Esophagus squamous epithelium (tissue), 5 donors: ENCODE measurements at places on chromosomes 5 and 9.

GRCh38 chr9:33225319-33226147, 14.4 kb upstream of the SPINK4 start:
- DNase-seq: no peak

- DNase-seq: no peak
These were observed 94.9 kb downstream of the SREK1 start for GRCh38 chr5:66239034-66239433.

DNA sequence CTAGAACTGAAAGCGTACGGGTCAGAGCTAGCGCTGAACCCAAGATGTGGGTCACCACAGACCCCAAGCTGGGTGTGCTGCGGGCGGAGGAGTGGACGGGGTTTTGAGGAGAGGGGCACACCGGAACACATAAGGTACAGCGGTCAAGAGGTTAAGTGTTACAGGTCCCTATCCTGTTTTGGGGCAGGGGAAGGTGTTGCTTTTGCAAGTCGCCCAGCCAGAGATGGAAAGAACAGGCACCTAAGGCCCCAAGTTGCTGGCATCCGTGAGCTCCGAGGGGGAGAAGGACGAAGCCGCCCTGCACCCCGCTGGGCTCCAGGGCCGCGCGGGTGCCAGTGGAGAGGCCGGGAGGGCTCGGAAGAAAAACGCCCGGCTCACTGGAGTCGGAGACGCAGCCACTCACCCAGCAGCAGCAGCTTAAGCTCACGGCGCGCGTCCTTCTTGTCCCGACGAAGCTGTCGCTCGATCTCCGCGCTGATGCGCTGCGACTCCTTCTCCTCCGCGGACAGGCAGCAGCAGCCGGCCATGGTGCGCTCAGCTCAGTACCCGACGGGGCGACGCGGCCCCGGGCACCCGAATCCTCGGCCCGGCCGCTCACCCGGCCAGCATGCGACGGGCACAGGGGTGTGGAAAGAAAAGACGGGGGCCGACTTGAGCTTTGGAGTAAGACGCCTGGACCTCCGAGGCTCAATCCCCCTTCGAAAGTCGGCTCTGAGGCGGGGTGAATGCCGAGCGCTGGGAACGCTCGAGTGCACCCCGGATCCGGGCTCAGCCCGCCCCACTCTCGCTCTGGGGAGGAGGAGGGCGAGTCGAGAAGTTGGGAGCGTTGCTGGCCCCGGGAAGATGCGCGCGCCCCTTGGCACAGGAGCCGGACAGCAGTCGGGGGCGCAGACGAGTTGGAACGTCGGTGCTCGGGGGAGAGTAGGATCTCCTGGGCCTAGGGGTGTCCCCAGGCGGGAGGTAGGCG, 572 bp downstream of the GNA14 start:
- no peak for DNase-seq

GRCh38 chr5:97105501-97106215, 36.8 kb downstream of the LIX1 start:
- no peak for DNase-seq

DNA sequence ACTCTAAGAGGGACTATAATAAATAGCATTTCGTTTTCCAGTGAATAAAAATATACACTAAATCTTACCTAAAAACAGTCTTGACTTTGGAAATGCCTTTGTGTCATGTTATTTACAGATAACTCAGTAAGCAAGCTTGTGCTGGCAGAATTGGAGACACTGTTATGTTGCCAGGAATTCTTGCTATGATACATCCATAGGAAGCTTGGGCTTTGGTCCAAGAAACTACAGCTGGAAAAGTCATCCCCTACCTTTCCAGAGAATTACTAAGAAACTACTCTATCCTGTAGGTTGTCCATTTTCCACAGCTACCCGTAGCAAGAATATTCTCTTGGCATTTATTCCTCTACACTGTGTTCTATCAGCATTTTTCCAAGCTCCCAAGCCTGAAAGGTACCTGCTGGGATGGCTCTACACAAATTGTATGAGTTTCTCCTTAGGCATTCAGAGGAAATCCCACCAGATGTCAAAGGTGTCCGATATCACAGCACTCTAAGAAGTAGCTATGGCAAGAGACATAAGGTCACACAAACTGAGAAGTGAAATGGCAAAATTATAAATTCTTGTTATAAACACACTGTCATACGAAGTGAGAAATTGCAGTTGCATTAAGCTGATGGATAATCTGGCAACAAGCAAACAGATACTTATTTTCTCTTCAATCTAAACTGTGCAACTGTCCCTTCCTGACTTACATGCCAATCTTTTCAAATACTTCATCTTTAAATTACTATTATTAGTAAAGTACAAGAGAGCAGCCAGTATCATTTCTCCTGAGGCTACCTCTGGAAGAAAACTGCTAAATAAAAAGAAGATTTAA, 68.5 kb downstream of the MCTP1 start:
- DNase-seq: no peak
